Activated CD8-positive, alpha-beta T cell treated with anti-CD3 and anti-CD28 coated beads, Interleukin-2, amount 10 ng/mL, durations not matched to agents 7 days and 5 days (primary cell): ENCODE measurements at places on chromosomes 16 and 17.

DNA sequence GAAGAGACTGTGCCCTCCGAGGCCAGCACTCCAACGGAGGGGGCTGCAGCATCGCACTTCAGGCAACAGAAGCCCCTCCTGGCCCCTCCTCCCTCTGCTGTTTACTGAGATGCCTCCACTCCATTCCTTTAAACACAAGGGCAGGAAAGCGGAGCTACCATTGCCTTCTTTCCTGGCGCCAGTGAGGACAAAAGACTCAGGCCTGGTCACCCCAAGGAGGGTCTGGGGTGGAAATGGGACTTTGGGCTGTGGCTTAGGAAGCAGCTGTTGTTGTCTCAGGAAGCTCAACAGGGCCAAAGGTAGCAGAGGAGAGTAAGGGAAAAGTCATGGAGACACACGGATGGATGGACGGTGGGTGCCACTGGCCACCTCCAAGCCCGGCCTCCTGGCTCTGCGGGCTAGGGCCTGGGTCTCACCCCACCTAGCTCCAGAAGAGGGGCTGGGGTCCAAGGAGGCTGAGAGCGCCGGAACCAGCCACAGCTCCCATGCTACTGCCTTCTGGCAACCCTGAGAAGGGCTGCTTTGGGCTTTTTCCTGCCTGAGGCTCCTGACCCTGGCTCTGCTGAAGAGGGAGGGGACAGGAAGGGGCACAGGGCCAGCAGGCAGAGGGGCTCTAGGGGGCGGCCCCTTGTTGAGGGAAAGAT, 11.1 kb downstream of the CD300LG start:
- H3K4me1 ChIP-seq = no peaks in the 10 kb centered on the region
- no peaks in the 10 kb centered on the region for H3K36me3 ChIP-seq
- H3K4me3 ChIP-seq = no peak overlapping the region

GRCh38 chr17:47913050-47913449, 17.0 kb downstream of the SP2 start:
- peaks cover 24% of the 10 kb centered on the region for H3K36me3 ChIP-seq
- H3K27me3 ChIP-seq = no peaks in the 10 kb centered on the region
- H3K4me1 ChIP-seq = peaks cover 16% of the 10 kb centered on the region

GRCh38 chr16:4800290-4801041, 2.0 kb downstream of the ROGDI start:
- H3K4me1 ChIP-seq = peaks cover 26% of the 10 kb centered on the region
- no peaks in the 10 kb centered on the region for H3K27me3 ChIP-seq
- peak overlapping the region; percentile 34 for H3K4me3 ChIP-seq
- peak overlapping the region; percentile 39 for H3K27ac ChIP-seq

- no peaks in the 10 kb centered on the region for H3K27me3 ChIP-seq
- no peak overlapping the region for H3K4me3 ChIP-seq
- DNase-seq = no peak
- H3K4me1 ChIP-seq = peaks cover 28% of the 10 kb centered on the region
Measured at GRCh38 chr17:30368912-30369720, 9.6 kb upstream of the CPD start.
